H7 (cell line): ENCODE measurements at places on chromosomes 7 and 10.

- DNase-seq, result no peak
Observed at GRCh38 chr10:46048152-46048551, 2.1 kb upstream of the MSMB start.

DNA sequence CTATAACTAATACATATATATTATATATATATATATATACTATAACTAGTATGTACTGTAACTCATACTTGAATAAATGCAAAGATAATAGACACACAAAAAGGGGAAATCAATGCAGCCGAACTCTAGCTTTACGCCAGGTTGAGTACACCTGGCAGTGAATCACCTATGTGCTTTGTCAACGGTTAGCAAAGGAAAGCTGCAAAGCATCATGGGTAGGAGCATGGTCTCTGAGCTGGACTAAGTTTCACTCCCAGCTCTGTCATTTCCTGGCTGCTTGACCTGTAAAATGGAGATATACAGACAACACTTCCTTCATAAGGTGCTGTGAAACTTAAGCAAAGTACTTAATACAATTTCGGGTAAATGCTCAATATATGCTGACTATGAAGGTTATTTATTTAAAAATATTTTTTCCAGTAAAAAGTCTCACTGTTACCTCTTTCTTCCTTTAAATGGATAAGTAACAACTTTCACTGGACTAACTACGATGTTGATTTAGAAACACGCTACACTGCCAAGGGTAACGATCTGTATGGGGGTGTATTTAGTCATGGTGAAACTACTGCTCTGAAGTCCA lies 61.7 kb upstream of the ITGA8 start:
- DNase-seq, result no peak

GRCh38 chr7:113000316-113001020 lies 86.2 kb downstream of the GPR85 start:
- no peak for DNase-seq

DNA sequence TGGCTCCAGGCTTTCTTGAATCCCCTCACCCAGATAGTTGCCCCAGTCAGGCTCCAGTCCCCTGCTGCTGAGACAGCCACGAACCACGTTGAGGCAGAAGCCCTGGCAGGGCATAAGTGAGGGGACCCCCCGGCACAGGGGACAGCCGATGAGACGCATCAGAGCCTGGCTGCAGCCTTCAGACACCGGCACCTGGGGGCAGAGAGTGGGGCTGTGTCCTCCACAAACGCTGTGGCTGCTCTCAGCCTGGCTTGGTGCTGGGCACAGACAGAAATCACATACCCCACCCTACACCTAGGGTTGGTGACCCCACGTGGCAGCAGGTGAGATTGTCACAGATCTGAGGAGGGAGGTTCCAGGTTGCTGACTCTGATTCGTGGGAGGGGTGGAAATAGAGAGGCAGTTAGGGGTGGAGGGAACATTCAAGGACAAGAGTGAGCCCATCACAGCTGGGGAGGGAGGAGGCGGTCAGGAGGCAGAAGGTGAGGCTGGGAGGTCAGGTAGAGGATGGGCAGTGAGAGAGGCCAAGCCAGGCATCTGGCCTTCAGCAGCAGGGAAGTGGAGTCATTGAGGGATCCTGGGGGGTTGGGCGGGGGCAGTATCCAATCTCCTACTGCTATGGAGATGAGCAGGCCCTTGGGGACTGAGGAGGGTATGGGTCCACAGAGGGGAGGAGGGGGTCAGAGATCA lies 3.2 kb downstream of the GPC2 start:
- DNase-seq, result peak; percentile 43

DNA sequence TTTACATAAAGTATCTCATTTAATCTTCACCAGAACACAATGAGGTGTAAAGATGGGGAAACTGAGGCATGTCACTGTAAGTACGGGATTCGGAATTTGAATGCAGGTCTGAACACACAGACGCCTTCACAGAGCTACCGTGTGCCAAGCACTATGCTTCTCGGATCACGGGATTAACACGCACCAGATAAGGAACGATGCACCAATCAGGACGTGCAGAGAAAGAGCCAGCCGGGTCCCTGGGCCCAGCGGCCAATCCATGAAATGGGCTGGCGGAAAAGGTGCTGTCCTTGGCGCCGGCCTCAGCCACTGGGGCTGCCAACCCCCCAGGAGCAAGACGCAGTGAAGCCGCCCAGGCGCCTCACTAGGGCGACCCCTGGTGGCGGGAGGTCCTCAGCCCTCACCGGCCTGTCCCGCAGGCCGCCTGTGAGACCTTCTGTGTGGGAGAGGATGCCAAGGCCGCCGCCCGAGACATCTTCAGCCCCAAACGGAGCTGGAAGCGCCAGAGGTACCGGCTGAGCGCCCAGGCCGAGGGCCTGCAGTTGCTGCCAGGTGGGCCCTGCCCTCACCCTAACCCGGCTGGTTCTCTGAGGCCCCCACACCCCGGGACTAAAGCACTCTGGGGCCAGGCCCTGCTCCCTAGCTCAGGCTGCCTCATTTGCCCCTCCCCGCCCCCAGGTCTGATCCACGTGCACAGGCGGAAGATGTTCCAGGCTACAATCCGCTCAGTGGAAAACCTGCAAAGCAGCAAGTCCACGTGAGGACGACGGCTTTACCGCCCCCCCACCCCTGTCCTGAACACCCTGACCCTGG lies 15.6 kb downstream of the ATG9B start:
- peak; percentile 97 for DNase-seq

DNA sequence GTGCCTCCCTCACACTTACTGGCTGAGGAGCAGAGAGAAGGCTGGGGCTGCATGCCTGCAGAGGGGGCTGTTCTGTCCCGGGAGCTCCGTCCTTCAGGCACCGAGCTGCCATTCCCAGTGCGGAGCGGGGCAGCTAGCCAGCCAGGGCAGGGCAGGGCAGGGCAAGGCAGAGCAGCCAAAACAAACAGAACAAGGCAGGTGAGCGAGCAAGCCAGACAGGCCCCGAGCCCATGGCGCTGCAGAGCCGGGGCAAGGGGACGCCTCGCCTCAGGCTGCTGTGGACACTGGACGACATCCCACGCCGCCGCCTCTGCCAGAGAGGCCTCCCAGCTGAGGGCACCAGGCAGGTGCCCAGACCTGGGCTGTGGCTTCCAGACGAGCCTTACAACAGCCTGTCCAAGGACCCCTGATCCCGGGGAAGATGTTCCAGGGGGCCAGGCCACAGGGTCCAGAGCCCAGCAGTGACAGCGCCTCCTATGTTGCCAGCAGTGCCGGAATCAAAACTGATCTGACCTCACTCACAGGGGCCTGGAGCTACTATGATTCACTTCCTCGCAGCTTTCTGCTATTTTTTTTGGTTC lies 8.2 kb upstream of the NDST2 start:
- peak; percentile 85 for DNase-seq

GRCh38 chr10:58241346-58241745 lies 26.3 kb downstream of the IPMK start:
- no peak for DNase-seq

DNA sequence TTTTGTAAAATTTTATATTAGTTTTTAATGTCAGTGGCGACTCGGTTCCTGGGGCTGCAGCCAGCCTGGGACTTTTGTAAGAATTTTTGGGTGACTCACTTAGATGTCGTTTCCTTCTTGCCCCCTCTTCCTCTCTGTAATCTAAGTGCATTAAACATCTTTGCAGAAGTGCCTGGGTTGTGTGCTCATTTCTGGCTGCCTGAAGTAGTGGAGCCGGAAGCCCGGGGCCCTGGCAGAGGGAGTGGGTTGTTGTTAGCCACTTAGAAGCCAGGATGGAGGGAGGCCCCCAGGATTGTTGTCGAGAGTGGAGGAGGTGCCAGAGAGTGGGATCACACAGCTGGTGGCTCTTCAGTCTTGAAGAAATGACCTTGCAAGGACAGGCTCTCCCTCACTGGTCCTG lies 11.0 kb upstream of the TRIM8 start:
- no peak for DNase-seq

DNA sequence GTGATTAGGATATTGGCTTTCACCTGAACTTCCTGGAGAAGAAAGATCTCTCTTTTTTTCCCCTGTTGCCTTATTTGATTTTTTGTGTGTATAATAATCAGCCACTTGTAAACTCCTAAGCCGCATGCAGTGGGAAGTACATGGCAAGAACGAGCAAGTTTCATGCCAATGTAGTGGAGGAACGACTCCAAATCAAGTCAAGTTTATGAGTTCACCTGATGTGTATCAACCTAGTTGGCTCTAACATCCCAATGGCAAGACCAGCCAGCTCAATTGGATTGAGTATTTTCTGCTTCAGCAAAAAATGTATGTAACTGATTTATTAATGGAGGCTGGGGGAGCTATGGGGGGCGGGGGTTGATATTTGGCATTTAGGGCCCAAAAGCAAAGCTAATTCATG lies 65.5 kb upstream of the LYZL1 start:
- no peak for DNase-seq

GRCh38 chr7:116271161-116271913 lies 61.0 kb downstream of the TES start:
- no peak for DNase-seq

DNA sequence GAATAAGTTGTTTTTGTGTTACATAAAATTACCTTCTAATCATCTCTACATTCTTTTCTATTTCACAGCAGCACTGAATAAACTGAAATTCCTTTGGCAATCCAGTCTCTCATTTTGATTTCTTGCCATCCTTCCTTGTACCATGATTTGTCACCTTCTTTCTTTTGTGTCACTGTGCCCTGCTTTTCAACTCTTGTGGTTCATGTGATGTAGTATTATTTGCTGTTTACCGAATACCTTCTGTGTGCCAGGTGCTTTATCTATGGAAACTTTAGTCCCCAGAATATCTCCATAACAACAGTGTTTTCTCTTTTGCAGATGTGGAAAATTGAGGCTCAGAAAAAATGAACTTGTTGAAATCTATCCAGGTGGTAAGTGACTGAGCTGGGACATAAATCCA lies 220.3 kb downstream of the STK31 start:
- no peak for DNase-seq

GRCh38 chr10:64733980-64734379 lies 1212.8 kb downstream of the REEP3 start:
- peak; percentile 19 for DNase-seq

GRCh38 chr7:29980151-29980550 lies 9.4 kb downstream of the SCRN1 start:
- no peak for DNase-seq

DNA sequence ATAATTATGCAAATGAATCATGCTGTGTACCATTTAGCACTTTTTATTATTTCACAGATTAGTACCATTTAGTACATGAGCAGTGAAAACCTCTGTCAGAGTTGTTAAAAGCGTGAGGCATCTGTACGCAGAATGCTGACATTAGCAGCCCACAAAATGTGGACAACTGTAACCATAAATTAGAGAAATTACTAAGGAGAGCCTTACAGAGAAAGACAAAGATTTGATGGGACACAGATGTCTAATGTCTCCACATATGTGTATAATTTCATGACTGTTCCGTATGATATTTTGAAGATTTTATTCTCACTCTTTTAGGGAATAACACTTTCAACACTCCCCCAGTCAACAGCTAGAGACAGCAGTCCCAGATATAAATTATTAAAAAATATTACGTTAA lies 414.0 kb upstream of the ANKRD30A start:
- no peak for DNase-seq

DNA sequence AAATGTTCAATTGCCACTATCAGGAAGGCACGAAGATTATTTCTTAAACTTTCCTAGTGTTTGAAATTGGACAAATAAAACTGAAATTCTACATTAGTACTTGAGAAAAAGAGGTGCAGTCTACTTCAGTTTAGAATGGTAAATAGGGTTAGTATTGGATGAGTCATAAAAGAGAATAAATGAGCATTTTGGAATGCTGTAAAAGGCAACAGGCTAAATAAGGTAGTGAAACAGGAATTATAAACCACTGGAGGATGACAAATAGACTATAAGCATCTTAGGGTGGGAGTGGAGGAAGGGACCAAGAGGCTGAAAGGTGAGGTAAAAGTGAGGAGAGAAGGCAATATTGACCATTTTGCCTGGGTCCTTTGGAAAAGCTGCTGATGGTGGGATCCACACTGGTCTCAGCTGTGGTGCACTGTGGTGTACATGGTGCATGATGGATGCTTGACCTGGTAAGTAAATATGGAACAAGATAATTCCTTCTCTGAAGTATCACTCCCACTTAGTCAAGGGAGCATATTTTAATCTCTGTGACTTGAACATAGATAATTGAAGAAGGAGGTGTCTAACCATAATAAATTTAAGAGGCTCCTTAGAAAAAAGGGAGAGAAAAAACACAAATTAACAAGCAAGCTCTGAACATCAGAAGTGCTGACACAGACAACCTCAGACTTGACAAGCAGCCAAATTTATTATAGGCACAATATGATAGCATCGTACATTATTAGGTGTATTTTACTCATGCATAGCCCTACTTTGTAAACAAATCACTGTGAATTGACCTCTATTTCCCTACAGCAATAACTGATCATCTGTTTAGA lies 76.4 kb upstream of the SCIN start:
- no peak for DNase-seq

- DNase-seq, result no peak
Observed at GRCh38 chr7:63080406-63080805, 918.2 kb upstream of the ZNF722 start.

- DNase-seq, result no peak
Observed at GRCh38 chr7:99730238-99730810, 4.7 kb downstream of the CYP3A7 start.

- peak; percentile 51 for DNase-seq
Observed at GRCh38 chr10:118423800-118424442, 81.8 kb upstream of the FAM204A start.

DNA sequence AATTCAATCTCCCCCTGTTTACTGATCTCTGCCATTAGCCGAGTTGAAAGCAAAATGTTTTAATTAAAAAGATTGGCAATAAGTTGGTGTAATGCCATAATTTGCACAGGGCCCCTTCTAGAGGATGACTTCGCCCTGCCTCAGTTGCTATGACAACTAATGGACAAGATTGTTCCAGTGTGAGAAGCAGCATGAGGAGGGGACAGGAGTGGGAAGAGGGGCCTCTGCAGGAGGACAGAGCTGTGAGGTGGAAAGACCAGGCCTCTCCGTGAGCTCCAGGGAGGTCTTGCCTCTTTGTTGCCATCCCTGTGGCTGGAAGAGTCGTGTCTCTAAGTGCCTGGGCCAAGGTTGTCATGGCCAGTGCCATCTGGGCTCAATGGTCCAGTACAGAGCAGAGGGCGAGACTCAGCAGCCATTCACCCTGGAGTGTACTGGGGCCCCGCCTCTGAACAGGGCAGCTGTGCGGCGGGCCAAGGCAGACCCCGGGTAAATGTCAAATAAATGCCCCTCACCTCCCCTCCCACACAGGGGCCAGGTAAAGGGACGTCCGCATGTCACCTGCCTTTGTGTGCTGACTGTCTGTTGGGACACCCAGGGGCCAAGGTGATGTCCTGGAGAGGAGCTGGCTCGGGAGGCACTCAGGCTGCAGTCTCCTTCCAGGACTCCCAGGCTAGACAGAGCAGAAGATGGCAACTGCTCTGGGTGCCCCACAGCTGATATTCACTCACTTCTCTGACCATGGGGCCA lies 97.0 kb upstream of the RET start:
- peak; percentile 35 for DNase-seq

- no peak for DNase-seq
Observed at GRCh38 chr10:653991-654646, 35.3 kb downstream of the DIP2C start.

DNA sequence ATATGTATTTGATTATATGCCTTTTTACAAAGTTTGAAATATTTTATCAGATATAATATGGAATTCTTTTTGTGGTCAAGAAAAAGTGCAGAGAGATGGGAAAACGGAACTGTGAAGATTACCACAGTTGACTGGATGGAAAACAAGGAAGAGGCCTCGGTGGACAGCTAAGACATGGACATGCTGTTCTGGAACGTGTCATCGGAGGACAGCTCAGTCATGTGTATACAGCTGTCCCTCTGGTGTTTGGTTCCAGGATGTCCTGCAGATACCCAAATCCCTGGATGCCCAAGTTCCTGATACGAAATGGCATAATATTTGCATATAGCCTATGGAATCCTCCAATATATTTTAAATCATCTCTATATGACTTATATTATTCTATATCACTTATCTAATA lies 49.4 kb downstream of the TRIL start:
- DNase-seq, result no peak
